ENCODE measurements at places on chromosomes 1 and 21.
A peak's percentile ranks its signal among the peaks of the same experiment; 100 is the strongest.

GRCh38 chr1:223261914-223262313, 102.1 kb downstream of the SUSD4 start:
- DNase-seq: no peak

DNA sequence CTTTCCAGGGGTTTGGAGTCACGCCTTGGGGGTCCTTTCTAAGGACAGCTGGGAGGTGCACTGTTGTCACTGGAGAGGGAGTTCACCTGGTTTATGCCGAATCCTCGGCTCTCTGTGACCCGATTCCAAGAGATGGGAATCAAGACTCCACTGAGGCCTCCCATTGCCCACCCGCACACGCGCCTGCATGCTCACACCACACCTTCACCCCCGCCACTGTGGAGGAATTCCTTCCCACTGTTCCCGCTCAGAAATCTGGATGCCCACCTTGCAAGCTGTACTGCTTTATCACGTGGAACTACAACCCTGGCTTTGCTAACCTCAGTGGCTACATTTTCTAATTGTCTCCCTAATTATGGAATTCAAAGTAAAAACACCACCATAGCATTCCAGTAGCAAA, 29.2 kb downstream of the PGBD5 start:
- DNase-seq: no peak

DNA sequence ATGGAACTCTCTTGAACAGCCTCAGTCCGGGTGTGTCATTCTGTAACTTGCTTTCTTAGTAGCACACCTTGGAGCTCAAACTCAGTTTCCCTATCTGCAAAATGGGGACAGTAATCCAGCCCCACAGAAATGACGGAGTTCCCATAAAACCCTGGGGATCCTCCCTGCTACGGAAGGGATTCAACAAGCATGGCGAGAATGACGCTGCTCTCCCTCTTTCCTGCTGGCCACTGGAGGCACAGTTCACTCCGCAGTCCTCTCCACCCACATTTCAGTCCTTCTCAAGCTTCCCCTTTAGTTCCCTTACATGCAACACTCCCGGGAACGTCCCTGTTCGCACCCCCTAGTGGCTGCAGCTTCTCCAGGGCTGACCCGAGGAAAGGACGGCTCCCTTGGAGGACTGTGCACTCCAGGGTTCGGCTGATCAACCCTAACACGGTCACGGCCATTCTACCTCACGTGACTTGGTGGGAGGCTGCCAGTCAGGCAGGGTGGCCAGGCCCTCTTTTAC, 20.6 kb downstream of the RUNX3 start:
- DNase-seq: no peak

GRCh38 chr1:37893673-37894072, 34.3 kb upstream of the MTF1 start:
- no peak for DNase-seq

DNA sequence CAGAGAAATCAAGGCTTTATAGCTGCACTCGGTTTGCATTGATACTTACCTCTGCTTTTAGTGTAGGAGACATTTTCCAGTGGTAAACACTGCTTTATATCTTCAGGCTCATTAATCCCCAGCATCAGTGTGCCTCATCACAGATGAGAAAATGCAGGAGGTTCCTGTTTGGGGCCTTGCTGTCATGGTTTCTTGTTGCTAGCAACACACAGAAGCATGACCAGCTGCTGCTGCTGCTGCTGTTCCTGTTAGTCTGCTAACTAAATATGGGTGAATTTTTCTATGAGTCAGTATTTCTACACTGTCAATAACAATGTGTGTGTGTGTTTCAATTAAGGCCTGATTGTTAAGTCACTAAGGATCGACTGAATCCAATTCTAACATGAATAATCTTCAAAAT, 85.8 kb upstream of the RGS1 start:
- DNase-seq: peak; percentile 38

GRCh38 chr21:33666153-33666552, 23.9 kb downstream of the ITSN1 start:
- no peak for DNase-seq

GRCh38 chr1:31745946-31746670, 18.0 kb downstream of the ADGRB2 start:
- no peak for DNase-seq
